ENCODE measurements at places on chromosomes 2 and 18.

DNA sequence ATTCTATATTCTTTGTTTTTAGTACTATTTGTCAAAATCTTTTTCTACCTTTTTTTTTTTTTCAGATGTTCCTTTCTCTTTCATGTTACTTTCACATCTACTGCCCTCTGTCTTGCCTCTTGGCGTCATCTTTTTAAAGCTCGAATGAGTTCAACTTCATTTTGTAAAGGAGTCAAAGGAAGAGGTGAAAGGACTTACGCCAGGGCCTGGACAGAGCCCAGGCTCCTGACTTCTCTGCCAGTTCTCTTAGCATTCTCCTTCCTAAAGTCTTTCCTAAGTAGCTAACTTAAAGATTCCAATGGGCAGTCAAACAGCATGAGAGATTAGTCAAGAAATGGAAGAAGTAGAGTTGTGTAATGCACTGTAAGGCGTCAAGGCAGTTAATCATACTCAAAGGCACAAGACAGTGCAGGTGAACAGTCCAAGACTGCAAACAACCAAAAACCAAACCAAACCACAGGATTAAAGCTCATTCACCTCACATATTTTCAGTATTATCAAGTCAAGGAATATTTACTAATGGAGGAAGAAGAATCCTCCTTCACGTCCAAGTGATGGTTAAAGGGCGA, 301.7 kb downstream of the TCF4 start:
- no peak for DNase-seq

GRCh38 chr2:127270663-127271062, 23.3 kb downstream of the ERCC3 start:
- DNase-seq: no peak

DNA sequence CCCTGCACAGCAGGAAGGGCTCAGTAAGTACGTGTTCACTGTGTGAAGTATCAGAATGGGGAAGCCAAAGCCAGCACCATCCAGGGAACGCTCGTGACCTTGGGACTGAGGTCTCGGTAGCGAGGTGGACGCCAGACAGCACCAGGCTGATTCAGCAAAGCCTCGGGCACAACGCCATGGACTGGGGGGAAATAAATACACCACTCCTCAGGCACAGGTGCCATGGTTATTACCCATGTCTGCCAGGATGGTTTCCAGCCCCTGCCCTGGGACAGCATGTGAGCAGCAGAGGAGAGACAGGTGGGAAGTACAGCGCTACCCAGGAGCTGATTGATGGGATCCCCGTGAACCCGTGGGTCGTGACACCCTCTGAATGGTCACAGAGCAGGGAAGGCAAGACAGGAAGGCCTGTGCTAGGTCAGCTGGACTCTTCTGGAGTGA, 53.0 kb downstream of the REEP1 start:
- no peak for DNase-seq

DNA sequence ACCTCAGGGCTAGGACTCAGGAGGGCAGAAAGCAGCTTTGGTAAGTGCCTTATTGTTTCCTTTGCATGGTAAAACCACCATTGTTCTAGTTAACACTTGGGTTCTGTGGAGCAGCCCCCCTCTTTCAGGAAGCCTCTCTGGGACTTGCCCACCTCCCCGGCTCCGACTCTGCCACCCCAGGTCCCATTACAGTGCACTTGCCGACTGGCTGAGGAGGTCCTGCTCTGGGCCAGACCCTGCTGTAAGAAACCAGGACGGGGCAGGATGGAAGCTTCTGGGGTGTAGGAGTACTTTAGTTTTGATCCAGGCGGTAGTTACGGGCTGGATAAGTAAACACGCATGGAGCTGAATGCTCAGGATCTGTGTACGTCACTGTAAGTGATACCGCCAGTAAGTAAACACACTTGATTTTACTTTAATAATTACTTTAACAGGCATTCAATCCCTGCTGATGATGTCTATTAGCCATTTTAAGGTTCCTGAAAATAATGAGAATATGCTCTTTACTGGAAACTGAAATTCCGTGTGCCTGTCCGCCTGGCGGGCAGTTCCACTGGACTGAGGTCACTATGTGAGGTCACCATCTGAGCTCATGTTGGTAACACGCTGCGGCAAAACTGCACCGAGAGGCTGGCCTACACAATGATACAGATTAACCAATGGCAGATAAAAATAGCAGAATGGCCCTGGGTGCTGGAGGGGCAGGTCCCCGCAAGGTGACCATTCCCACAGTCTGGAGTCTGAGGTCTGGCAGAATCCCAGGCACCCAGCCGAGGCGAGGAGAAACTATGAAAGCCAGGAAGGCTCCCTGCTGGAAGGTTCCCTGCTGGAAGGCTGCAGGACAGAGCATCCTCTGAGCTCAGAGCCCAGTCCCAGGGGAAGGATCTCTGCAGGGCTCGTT, 25.2 kb downstream of the HS1BP3 start:
- DNase-seq: no peak

GRCh38 chr18:26516964-26517363, 31.4 kb downstream of the KCTD1 start:
- DNase-seq: no peak

DNA sequence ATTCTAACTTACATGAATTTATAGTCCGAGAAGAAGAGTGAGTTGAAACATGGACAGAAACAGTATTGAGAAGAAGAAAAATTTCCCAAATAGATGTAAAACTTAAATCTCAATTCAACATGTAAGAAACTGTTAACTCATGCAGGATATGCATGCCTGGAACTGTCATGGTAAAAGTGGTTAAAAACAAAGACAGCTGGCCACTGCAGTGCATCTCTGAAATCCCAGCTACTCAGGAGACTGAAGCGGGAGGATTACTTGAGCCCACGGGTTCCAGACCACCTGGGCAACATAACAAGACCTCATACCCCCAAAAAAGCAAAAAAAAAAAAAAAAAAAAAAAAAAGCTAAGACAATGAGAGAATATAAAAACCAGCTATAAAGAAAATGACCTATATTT, 93.0 kb upstream of the TTC27 start:
- no peak for DNase-seq

DNA sequence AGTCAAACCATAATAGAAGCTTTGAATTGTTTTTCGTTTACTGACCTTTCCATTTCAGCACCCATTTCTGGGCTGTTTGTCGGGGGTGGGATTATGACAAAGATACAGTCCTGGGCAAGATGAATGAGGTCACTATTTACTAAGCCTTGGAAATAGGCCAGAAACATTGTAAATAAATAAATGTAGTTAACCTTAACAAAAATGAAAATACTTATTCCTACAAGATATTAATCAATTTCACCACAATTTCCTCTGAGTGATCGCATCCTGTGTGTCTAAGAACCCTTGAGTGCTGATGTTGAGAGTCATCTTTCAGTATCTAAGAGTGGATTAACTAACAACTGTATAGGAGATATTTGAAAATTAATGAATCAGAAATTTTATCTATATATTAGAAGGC, 14.0 kb downstream of the ITGA4 start:
- no peak for DNase-seq

DNA sequence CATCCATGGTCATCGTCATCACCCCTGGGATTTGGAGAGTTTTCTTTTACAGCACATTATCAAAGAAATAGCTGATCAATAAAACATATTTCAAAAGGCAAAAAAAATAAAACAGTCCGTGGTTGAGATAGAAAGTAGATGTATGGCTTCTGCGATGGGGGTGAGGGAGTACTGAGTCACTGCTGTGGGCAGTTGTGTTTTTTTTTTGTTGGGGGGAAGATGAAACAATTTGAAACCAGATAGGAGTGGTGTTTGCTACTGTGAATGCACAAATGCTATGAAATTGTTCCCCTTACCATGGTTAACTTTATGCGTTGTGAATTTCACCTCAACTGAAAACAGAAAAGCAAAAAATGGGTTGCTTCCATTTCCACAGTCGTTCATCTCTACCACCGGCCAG, 11.9 kb upstream of the SALL3 start:
- no peak for DNase-seq

GRCh38 chr18:74480149-74480651, 16.0 kb upstream of the CNDP2 start:
- no peak for DNase-seq

DNA sequence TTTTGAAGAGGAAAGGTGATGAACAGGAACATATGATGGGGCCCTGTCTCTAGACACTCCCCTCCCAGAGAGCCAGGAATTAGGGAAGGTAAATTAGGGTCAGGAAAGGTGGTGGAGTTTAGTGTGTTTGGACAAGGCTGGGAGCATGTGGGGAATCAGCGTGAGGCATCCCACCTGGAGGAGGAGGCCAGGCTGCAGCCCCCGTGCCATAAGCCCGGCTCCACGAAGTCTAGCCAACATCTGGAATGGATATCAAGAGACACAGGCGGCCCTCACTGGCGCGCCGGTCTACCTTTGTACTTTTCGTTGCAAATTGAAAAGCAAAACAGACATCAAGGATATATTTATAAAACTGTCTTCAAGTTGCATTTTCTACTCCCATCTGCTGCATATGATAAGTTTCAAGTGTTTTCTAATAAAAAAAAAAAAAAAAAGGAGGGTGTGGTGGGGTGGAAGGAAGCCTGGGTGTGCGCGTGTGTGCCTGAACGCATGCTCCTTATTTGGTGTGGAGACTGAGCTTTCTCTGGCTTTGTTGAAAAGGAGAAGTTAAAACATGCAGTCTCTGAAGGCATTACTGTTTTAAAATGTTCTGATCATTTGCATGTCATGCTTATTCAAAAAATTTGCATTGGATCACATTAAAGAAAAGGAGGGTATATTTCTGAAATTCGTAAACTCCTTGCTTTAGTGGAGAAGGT, 546.7 kb upstream of the ID2 start:
- DNase-seq: no peak

- DNase-seq: no peak
Measured at GRCh38 chr2:120857422-120857821, 121.8 kb downstream of the GLI2 start.

- DNase-seq: no peak
Measured at GRCh38 chr2:120861576-120862191, 126.0 kb downstream of the GLI2 start.
